ENCODE measurements at places on chromosomes 7 and 10. TPM values are rescaled to one million over a fixed set of nuclear protein-coding genes. Genes with fewer than 3 reads are reported as not detected.

GRCh38 chr10:27736396-27736795 lies 9.2 kb downstream of the MKX start:
- no peak for DNase-seq

GRCh38 chr10:96133135-96133534 lies 3.0 kb downstream of the ZNF518A start:
- no peak for DNase-seq

Gene HMX2
- total RNA-seq = not detected

DNA sequence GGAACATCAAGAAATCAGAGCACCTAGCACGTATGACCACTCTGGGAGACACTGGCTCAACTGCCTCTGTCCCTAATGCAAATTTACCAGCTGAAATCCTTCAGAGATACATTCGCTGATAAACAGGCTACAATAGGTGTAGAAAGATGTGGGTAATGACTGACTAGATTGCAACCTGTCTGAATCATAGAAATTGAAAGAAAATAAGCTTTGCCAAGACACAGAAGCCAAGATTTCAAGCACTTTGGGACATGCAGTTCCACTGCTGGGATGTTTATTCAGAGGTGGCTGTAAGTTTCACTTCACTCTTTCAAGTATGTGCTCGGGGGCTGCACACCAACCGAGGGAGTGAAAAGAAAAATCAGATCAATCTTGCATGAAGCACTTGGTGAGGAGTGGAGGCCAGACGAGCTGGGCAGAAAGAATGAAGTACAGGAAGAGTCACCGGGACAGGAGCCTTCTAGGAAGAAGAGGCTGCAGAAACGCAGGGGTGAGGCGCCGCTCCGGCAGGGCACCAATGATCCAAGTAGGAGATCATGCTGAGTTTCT lies 276.7 kb downstream of the PARD3 start:
- DNase-seq = no peak

Gene GSTO2
- 2.9 TPM for total RNA-seq

- DNase-seq = no peak
These were observed 5.8 kb downstream of the KCND2 start for GRCh38 chr7:120278773-120279172.

DNA sequence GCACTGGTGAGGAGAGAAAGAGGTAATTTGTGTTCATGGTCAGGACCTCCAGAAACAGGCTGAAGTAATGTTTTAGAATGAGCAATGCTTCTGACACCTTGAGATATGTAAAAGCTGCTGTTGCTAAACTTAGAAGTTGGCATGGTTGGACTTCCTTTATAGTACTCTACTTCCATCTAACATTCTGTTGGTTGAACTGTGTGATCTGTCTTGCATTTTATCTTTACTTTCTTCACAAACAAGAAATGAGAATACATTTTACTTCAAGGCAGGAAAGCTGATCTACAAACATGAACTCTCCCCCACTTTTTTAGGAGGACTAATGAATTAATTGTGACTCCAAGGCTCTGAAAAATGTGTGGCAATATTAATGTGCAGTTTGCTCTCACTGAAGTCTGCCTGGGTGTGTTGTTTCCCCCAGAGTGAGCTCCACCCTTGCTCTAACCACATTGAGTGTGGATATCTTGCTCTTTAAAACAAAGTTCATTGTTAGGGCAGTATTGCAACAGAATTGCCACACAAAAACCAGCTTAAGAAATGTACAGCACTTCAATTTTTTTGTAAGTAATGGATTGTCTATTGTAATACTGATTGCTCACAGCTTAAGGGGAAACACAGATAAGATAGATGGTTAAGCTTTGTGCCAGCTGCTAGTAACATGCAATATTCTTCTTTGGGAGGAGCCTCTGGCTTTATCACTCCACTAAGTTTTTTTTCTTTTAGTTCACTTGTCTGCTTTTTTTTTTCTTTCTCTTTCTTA lies 69.0 kb downstream of the ADD3 start:
- no peak for DNase-seq

Gene ZNF736
- 4.3 TPM for total RNA-seq

DNA sequence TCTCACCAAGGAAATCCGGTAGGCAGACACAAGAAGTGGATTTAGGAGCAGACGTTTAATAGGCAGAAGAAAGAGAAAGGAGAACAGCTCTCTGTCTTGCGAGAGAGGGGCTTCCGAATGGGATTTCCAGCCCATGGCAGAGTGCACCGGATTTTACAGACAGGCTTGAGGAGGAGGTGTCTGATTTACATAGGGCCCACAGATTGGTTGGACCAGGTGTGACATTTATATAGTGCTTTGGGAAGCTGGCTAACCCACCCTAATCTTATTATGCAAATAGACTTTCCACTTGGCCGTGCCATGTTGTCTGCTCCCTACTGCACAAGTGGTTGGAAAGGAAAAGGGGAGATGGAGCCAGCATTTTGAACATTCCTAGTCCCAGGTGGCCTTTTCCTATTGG lies 57.8 kb downstream of the ANKMY2 start:
- DNase-seq = no peak

Gene RBP3
- not detected for total RNA-seq

DNA sequence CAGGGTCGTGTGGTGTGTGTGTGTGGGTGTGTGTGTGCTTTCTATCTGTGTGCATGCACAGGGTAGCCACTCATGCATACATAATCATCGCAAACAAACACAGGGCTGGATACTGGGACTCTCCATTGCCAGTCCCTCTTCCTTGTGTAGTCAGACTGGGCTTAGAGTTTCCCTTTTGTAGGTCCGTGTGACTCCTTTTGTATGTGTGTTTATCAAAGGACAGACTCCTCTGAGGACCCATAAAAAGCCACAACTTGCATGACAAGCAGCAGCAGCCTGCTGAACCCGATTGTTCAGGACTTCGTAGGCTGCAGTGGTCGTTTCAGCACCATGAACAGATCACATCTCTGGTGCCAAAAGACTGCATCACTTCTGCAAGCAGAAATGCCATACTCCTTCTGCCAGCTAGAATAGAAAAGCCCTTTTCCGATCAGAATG lies 895 bp downstream of the VSTM2A start:
- no peak for DNase-seq

GRCh38 chr7:107527196-107527595 lies 36.5 kb downstream of the COG5 start:
- no peak for DNase-seq

GRCh38 chr10:10213237-10213636 lies 804.4 kb upstream of the CELF2 start:
- no peak for DNase-seq

- no peak for DNase-seq
These were observed 65.1 kb upstream of the VSTM2A start for GRCh38 chr7:54477083-54477482.

DNA sequence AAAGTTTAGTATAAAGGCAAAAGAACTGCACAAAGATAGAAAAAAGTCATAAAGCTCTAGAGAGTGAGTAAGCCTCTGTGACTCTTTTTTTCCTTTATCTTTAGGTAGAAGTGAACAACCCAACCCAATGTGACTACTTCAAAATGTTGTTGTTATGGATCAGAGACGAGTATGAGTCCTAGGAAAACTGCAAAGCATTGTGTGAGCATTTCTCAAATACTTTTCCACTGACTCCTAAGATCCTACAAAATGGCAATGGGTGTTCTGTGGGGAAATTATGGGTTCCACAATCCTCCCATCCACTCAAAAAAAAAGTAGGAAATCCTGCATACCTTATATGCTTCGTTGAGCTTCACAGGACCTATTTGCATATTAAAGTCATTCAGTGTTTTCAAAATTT lies 177.1 kb downstream of the DGKI start:
- DNase-seq = no peak

GRCh38 chr10:119567978-119568377 lies 25.5 kb upstream of the RGS10 start:
- no peak for DNase-seq

- DNase-seq = peak; percentile 14
These were observed 55.3 kb upstream of the NCAPG2 start for GRCh38 chr7:158759749-158760444.

Gene PLXNA4
- total RNA-seq = 0.38 TPM

Gene GPR26
- total RNA-seq = not detected

GRCh38 chr10:96995851-96996250 lies 163.8 kb downstream of the LCOR start:
- DNase-seq = no peak

DNA sequence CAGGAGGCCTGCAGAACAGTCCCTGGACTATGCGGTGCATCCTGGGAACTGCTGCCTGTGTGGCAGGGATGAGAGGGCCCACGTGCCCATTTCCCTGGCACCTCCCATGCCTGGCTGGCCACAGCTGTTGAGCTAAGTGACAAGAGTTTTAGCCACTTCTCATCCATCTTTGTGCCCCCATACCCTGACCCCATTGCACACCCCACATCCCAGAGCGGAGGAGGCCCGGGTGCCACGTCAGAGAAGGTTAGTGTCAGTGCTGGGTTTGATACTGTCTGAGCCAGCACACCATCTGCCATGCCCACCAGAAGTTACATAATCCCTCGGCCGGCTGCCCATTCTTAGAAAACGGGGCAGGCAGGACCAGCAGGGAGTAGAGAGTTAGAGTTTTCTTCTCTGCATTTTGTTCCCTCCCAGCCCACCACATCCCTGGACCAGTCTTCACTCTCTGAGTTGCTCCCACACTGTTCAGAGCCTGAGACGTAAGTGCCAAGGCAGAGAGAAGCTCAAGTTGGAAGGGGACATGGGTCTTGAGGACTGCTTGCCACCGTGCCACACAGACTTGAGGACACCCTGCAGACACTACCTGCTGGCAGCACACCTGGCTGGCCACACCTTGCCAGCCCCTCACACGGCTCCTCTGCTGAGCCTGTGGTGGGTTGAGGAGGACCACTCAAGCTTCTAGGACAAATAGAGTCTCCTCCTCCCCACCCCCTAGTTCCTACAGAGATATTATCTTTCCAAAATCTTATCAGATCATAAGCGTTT lies 13.1 kb downstream of the UNC5B start:
- DNase-seq = no peak

Gene STEAP1
- 5.5 TPM for total RNA-seq

GRCh38 chr7:15397922-15398760 lies 163.7 kb downstream of the AGMO start:
- no peak for DNase-seq

Gene AMPH
- 1.1 TPM for total RNA-seq

Gene CDH23
- total RNA-seq = 20.9 TPM

Gene SLC18A2
- 0.15 TPM for total RNA-seq

DNA sequence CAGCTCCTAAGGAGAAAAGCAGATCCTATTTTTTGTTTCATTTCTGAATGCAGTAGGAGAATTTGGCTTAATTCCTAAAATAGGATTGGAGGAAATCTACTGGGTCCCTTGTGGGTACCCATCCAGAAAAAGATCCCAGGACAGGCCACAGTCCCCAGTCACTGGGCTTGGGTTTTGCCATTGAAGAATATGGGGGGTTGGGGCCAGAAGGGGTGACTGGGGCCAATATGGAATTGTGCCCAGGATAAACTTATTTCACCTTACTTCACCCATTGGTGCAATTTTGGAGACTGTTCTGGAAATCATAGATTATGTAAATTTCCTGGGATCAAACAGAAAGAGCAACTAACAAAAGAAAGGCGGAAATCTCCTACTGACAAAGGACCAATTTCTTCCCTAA lies 5.0 kb downstream of the HOXA5 start:
- peak; percentile 14 for DNase-seq

Gene ASZ1
- not detected for total RNA-seq

GRCh38 chr7:137335814-137336213 lies 7.7 kb downstream of the PTN start:
- DNase-seq = no peak

GRCh38 chr10:91462423-91462822 lies 52.3 kb downstream of the HECTD2 start:
- DNase-seq = no peak

DNA sequence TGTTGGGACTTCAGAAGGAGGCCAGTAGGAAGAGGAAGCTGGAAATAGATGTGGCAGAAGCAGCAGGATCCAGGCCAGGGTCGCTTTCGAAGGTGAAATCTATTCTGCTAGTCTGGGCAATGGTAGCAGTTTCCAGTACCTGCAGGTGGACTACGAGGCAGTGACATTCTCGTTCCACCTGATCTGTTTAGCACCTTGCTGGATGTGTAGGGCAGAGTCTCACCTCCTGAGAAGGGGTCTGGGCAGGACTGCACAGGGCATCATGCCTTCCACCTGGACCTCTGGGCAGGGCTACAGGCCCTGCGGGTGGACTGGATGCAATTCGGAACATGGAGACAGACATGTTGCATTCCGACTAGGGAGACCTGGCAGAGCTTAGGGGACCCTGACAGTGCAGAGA lies 254.8 kb upstream of the ZNF32 start:
- no peak for DNase-seq

- no peak for DNase-seq
These were observed 1156.0 kb upstream of the LRRTM3 start for GRCh38 chr10:65769828-65770227.

Gene DGKI
- 0.35 TPM for total RNA-seq

Gene POU6F2
- total RNA-seq = 0.81 TPM

GRCh38 chr7:158738841-158739240 lies 34.2 kb upstream of the NCAPG2 start:
- no peak for DNase-seq

DNA sequence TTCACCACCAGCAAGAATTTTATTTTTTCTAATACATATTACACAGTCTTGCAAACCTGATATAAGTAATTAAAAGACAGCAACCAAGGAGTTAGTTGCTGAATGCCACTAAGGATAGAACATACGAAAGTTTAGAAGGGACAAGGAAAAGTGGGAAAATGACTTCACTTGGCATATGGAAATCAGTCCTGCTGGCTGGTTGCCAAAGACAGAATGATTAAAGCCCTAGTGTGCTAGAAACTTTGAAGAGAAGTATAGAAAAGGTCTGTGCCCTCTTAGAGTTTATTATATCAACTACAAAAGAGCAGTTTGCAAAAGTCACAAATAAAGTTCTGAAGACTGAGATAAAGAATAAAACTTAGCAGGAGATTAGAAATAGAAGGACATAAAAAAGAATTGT lies 5.8 kb upstream of the YAE1 start:
- no peak for DNase-seq

DNA sequence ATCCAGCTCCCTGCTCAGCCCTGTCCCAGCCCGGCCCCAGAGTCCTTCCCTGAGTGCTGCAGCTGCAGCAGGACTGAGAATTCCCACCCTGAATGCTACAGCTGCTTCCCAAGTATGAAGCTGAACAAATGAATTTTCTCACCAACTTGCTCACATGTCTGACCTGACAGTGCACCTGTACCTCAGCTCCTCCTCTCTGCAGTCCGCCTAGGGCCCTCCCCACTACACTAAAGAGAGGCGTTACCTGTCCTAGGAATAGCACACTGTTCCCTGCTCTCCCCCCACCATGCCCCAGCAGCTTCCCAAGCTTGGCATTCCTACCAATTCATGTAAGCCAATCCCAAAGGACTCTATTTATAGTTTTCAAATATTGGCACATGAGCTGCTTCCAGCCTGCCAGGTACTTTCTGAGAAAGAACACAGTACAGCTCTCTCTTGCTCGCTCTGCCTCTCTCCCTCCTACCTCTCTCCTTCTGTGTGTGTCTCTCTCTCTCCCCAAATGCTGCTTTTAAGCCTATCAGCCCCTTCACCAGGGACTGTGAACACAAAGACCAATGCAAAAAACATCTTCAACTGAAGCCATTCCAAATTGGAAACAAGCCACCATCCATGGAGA lies 400.1 kb downstream of the TNS3 start:
- peak; percentile 77 for DNase-seq

Data from left lobe of liver (tissue), 2 donors.